Adrenal gland (tissue), 19 donors: ENCODE measurements at places on chromosomes 11 and 22. TPM values are rescaled to one million over a fixed set of nuclear protein-coding genes. Genes with fewer than 3 reads are reported as not detected.

GRCh38 chr22:40462195-40462984 is 92.0 kb downstream of the SGSM3 start:
- DNase-seq: no peak
- H3K36me3 ChIP-seq: no peaks in the 10 kb centered on the region
- no peaks in the 10 kb centered on the region for H3K27me3 ChIP-seq
- H3K27ac ChIP-seq: no peak overlapping the region
- H3K4me3 ChIP-seq: no peak overlapping the region

DNA sequence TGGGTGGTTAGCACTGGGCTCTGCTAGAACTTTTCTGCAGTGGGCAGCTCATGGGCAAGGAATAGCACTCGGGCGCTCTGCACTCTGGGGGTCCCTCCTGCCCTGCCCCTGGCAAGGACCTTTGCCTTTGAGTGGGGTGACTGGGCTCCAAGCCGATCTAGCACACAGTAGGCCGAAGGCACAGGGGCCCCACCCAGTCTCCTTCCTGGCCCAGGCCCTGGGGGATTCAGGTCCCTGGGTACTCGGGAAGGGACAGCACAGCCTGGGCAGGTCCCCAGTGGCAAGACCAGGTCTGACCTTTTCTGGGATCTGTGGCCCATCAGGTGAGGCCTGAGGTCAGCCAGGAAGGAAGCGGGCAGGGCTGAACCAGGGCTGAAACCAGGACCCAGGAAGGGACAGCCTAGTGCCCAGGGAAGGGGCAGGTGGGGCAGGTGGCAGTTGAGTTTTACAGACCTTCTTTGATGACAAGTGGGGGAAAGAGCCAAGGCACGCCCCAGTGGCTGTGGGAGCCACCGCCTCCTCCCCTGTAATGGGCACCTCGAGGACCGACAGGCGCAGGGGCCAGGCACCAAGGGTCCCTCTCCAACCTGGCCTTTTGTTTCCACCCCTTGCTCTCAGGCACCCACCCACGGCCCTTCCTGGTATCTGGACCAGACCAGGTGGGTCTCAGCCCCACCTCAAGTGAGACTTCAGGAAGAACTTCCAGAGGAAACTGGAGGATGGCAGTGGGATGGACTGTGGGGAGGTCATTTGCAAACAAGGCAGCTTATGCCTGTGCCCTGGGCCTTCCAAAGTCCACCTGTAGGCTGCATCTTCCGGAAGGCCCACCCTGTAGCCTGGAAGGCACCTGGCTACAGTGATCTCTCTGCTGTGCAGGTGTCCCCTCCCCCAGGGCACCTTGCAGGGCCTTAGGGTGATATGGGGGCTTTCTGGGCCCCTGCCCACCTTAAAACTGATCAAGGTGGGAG is 883 bp upstream of the AIFM3 start:
- no peak overlapping the region for H3K4me3 ChIP-seq
- no peak overlapping the region for H3K27ac ChIP-seq
- no peaks in the 10 kb centered on the region for H3K36me3 ChIP-seq
- no peak for DNase-seq
- no peaks in the 10 kb centered on the region for H3K27me3 ChIP-seq

DNA sequence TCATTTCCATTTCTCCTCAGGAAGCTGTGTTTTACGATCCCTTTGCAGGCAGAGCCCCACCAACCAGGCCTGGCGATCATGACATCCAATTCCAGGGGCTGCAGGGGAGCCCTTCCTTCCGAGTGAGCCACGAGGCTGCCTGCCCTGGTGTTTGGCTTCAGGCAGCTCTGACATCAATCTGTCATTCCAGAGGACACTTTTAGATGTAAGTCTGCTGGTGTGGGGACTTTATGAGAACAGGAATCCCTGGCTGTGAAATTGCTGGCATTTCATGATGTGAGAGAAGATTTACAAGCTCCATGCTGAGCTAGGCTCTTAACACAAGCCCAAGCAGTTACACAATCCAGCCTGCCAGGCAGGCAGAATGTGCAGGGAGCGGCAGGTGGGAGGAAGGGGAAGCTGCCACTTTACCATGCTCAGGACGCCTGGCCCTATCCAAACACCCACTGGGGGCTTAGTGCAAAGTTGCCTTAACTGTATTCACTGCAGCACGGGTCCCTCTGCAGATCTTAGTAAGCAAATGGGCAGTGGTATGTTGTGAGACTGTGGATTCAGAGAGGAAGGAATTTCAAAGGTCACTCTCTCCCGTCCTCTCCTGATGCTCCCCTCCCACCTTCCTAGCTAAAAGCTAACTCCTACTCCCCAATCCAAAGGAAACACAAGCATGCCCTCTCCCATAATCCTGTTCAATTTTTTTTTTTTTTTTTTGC is 43.4 kb upstream of the MICAL2 start:
- H3K4me1 ChIP-seq: no peaks in the 10 kb centered on the region
- DNase-seq: peak; percentile 58
- H3K27me3 ChIP-seq: no peaks in the 10 kb centered on the region
- no peaks in the 10 kb centered on the region for H3K36me3 ChIP-seq
- H3K4me3 ChIP-seq: no peak overlapping the region
- H3K27ac ChIP-seq: no peak overlapping the region

DNA sequence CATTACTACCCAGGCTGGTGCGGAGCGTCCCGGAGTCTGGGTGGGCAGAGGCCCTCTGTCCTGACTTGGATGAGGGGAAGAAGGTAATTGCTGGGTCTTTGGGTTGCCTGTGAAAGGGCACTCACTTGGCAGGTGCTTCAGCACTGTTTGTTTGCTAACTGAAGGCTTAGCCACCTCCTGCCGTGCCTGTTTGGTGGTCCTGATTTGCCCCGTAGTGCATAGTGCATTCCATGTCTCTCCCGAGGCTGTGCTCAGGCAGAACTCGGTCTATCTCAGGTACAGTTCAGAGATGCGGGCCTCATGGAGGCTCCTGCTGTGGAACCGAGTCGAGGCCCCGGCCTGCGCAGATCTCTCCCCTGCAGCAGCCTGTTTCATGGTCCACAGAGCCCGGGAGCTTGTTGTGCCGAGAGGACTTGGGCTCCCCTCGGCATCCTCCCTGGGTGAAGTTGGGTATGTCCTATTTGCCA is 146.2 kb downstream of the TBC1D22A start:
- no peak overlapping the region for H3K4me3 ChIP-seq
- no peaks in the 10 kb centered on the region for H3K4me1 ChIP-seq
- H3K27me3 ChIP-seq: no peaks in the 10 kb centered on the region
- H3K36me3 ChIP-seq: no peaks in the 10 kb centered on the region

DNA sequence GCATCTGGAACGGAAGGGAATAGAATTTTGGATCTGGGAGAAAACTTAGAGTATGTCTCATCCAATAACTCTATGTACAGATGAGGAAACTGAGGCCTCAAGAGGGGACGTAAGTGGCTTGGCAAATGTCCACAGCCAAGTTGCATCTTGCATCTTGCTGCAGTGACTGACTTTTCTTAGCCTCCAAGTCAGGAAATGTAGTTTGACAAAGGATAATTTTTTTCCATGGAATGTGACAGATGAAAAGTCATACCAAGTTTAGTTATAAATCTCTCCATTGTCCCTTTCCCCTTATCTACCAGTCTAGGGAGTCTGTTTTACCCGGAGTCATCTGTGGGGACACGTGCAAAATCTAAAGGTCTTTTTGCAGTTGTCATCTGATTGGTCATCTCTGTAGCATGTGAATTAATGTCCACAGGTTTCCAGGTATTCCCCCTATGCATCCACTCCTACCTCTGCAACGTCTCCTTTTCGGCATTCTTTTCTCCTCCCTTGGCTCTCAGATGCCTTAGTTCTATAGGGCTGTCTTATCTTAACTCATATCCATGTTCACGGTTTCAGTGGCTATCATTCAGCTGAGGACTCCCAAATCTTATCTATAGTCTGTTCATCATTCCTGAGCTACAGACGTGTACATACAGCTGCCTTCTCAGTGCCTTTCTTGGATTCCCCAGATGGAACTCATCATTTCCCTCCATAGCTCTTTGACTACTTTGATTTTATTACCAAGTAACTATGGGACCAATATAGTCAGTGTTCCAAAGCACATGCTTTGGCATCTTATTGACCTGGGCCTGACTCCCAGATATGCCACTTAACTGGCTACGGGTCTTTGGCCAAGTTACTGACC is 139.5 kb upstream of the TIMP3 start:
- no peaks in the 10 kb centered on the region for H3K36me3 ChIP-seq
- H3K27ac ChIP-seq: no peak overlapping the region
- no peaks in the 10 kb centered on the region for H3K27me3 ChIP-seq
- DNase-seq: no peak

GRCh38 chr22:46464701-46465344 is 72.6 kb downstream of the CELSR1 start:
- no peak overlapping the region for H3K27ac ChIP-seq
- no peak overlapping the region for H3K4me3 ChIP-seq
- H3K36me3 ChIP-seq: no peaks in the 10 kb centered on the region
- no peaks in the 10 kb centered on the region for H3K27me3 ChIP-seq

GRCh38 chr11:117226388-117227385 is 5.2 kb downstream of the PCSK7 start:
- H3K4me3 ChIP-seq: no peak overlapping the region
- H3K36me3 ChIP-seq: no peaks in the 10 kb centered on the region
- H3K27ac ChIP-seq: no peak overlapping the region
- peaks cover 22% of the 10 kb centered on the region for H3K4me1 ChIP-seq
- no peaks in the 10 kb centered on the region for H3K27me3 ChIP-seq
- peak; percentile 55 for DNase-seq

DNA sequence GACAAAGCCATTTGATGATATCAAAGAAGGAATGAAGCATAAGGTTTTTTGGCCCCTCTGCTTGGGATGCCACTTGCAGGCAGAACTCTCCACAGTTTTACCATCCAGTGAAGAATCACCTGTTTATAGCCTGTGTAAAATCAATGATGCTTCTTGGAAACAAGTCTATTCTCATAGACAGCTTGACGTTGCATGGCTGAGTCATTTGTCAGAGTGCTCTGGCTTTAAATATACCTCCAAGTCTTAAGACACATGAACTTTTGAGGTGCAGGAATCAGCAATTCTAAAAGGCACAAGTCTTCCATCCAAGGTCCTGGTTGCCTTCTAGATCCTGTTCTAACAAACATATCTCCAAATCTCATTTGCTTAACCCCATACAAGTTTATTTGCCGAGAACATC is 53.6 kb upstream of the KIRREL3 start:
- H3K27me3 ChIP-seq: no peaks in the 10 kb centered on the region
- no peak overlapping the region for H3K27ac ChIP-seq
- no peaks in the 10 kb centered on the region for H3K4me1 ChIP-seq
- H3K4me3 ChIP-seq: no peak overlapping the region
- DNase-seq: no peak

DNA sequence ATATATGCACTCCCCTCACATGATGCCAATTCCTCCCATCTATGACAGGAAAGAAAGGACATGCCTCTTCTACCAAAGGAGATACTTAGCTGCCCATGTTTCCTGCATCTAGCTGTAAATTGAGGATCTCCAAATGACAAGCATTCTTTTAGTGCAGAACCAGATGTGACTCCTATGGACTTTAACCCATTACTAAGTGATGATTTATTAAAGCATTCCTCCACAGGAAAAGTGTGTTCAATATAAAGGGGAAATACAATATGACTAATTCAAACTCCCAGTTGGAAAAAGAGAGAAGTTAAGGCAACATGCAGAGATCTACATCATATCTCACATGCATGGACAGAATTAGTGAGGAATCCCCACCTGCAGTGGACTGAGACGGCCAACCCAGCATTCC is 221.3 kb downstream of the FAM76B start:
- no peaks in the 10 kb centered on the region for H3K36me3 ChIP-seq
- no peaks in the 10 kb centered on the region for H3K27me3 ChIP-seq
- no peak overlapping the region for H3K27ac ChIP-seq
- H3K4me3 ChIP-seq: no peak overlapping the region

- no peaks in the 10 kb centered on the region for H3K36me3 ChIP-seq
- peak; percentile 68 for DNase-seq
- H3K4me3 ChIP-seq: no peak overlapping the region
- no peak overlapping the region for H3K27ac ChIP-seq
Observed at GRCh38 chr11:76637491-76638269, 32.9 kb downstream of the LRRC32 start.

GRCh38 chr11:118606157-118606843 is 1.1 kb upstream of the PHLDB1 start:
- H3K27ac ChIP-seq: peak overlapping the region; percentile 92
- no peaks in the 10 kb centered on the region for H3K27me3 ChIP-seq
- H3K4me1 ChIP-seq: no peaks in the 10 kb centered on the region
- no peak overlapping the region for H3K4me3 ChIP-seq
- no peak for DNase-seq

GRCh38 chr11:4626207-4627099 is 10.8 kb upstream of the OR51D1 start:
- no peaks in the 10 kb centered on the region for H3K4me1 ChIP-seq
- H3K27me3 ChIP-seq: no peaks in the 10 kb centered on the region
- no peak overlapping the region for H3K27ac ChIP-seq
- no peaks in the 10 kb centered on the region for H3K36me3 ChIP-seq
- peak; percentile 48 for DNase-seq
- no peak overlapping the region for H3K4me3 ChIP-seq

The PAMR1 gene
- total RNA-seq: 4.3 TPM

The SLC22A8 gene
- total RNA-seq: not detected

The YPEL1 gene
- 3.0 TPM for total RNA-seq
